ENCODE measurements at places on chromosomes 1 and 21.
A peak's percentile ranks its signal among the peaks of the same experiment; 100 is the strongest.

GRCh38 chr1:87787551-87787950, 458.9 kb downstream of the LMO4 start:
- DNase-seq: no peak

- no peak for DNase-seq
Observed at GRCh38 chr1:157286646-157287420, 148.6 kb upstream of the ETV3 start.

DNA sequence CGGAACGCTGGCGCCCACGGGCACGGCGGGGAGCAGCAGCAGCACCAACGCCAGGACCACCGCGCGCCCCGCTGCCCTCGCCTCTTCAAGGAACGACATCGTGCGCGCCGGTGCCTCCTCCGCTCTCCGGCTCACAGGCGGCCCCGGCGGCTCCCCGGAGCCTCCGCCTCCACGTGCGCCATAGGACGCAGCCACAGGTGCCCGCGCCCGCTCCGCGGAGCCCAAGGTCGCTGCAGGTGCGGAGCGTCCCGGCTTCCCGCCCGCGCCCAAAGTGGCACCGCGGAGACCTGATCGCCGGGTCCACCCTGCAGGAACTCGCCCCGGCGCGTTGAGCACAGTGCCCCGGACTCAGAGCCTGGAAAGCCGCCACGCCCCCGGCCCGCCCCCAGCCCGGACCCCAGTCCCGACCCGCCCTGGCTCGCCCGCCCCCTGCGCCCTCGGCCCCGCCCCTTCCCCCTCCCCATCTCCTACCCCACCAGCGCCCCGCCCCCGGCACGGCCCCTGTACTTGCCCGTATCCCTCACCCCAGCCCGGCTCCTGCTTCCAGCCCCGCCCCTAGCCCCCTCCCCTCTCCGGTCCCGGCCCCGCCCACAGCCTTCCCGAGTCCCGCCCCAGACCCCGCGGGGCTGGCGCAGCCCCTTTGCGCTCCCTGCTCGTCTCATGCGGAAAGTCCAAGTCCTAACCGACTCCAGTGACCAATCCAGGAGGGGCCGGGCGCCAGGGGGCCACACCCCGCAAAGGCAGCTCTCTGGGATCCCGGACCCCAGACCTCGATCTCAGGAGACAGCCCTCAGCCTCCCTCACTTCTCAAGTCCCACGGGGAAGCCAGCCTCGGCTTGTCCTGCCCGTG, at the start of gene MEGF6:
Gene MEGF6, minus strand, starts transcription at position 339 of the 850 bp plus-strand sequence. Its CDS starts 240 bp downstream, at position 99.
- peak; percentile 71 for DNase-seq

GRCh38 chr21:17371450-17371849, 141.4 kb upstream of the CXADR start:
- DNase-seq: peak; percentile 92

DNA sequence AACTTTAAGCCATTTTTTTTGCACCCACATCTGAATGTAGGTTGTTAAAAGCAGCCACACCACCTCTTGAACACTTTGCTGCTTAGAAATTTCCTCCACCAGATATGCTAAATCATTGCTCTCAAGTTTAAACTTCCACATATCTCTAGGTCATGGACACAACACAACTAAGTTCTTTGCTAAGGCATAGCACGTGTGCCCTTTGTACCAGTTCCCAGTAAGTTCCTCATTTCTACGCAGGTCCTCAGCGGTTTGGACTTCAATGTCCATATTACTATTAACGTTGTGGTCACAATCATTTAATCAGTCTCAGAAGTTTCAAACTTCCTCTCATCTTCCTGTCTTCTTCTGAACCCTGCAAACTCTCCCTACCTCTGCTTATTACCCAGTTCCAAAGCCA, 661.6 kb upstream of the PKN2 start:
- DNase-seq: no peak

- no peak for DNase-seq
Observed at GRCh38 chr1:218049641-218050040, 235.5 kb upstream of the RRP15 start.

- no peak for DNase-seq
Observed at GRCh38 chr1:14869187-14869586, 270.7 kb downstream of the KAZN start.

GRCh38 chr1:154186852-154187501, 4.9 kb downstream of the TPM3 start:
- DNase-seq: no peak

GRCh38 chr1:15412175-15412800, 2.6 kb downstream of the EFHD2 start:
- DNase-seq: peak; percentile 67

- DNase-seq: no peak
Observed at GRCh38 chr1:203089651-203090045, 3.8 kb upstream of the MYOG start.

- peak; percentile 43 for DNase-seq
Observed at GRCh38 chr1:233668725-233669294, 54.9 kb downstream of the KCNK1 start.

DNA sequence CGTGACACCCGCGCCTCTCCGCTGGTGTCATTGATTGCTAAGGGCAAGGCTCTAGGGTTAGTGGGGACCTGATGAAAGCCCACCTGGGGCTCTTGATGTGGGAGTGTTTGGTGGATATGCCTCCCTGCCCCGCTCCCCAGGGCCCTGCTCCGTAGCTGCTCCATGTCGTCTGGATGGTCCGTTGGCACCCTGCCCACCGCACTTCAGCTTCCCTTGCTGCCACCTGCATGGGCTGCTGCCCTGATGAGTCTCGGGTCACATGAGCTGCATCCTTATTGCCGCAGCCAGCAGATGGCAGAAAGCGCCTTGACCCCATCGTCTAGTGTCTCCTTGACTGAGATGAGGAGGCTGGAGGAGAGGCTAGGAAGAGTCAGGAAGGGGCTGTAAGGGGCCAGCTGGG, 439.4 kb downstream of the CAMTA1 start:
- no peak for DNase-seq

DNA sequence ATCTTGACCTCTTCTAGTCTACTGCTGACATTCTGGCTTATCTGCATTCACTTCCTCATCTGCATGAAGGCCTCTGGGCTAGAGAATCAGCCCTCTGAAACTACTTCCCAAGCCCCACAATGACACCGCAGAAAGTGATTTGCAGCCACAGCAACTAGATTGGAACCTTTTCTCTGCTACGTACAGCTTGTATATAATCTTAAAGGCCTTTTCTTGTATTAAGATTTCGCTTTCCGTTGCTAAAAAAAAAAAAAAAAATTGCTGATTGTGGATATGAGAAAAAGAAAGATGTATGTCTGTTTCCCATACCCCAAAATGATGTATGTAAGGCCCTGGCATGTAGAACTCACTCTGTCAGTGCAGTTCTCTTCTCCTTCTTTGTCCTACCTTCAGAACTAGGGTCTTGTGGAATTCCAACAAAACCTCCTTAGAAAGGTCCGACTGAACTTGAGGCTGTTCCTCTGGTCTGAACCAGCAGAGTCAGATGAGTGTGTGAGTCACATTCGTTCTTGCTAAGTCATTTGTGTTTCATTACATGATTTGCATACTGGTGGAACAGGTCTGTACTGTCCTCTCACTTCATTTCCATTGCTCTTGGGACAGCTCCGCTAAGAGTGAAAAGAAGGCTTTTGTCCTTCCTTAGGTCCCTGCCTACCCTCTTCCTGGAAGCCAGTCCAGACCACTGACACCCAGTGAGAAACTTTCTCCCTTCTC, 62.7 kb downstream of the PLPP3 start:
- peak; percentile 96 for DNase-seq

- DNase-seq: no peak
Observed at GRCh38 chr1:196684476-196684875, 32.6 kb downstream of the CFH start.

- no peak for DNase-seq
Observed at GRCh38 chr1:41754540-41754939, 164.2 kb downstream of the HIVEP3 start.

DNA sequence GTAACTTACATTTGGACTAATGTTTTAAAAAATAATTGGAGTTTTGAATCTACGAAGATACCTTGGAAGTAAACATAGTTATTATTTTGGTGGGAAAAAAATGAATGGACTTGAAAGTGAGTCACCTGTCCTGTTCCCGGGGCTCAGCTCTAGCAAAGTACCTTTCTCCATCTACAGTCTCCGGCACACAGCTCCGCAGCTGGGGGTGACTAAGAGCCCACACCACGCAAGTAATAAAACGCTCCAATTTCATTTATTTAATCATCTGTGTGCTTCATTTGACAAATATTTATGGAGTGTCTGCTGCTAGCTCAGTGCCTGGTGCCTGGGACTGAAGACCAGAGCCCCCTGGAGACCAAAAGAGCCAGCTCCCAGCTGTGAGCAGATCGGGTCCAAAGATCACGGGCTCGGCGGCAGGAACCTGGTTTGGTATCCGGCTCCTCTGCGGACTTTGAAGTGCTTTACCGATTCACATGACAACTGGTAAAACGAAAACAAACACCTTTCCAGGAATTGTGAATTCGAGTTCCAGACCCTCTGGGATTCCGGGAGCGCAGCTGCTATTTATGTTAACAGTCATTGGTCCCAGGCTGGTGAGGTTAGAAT, 1.7 kb upstream of the RIPK4 start:
- peak; percentile 28 for DNase-seq

GRCh38 chr1:154725865-154726264, 117.9 kb upstream of the ADAR start:
- DNase-seq: no peak

GRCh38 chr21:37335053-37335452, 31.5 kb upstream of the DYRK1A start:
- no peak for DNase-seq

DNA sequence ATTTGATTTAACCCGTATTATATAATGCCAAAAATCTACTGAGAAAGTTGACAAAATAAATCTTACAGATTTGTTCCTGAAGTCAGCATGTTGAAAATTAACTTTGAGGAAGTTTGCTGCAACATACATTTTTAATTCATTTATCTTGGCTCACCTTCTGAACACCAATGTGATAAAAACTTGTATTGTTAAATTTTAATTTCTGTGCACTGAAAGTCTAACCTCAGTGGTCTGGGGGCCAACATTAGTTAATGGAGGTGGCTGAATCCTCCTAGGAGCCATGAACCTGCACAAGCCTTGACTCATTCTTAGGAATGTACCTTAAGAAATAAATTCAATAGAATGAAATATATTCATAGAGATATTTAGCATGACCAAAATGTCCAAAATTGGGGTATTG, 95.3 kb downstream of the ADSS2 start:
- DNase-seq: no peak

DNA sequence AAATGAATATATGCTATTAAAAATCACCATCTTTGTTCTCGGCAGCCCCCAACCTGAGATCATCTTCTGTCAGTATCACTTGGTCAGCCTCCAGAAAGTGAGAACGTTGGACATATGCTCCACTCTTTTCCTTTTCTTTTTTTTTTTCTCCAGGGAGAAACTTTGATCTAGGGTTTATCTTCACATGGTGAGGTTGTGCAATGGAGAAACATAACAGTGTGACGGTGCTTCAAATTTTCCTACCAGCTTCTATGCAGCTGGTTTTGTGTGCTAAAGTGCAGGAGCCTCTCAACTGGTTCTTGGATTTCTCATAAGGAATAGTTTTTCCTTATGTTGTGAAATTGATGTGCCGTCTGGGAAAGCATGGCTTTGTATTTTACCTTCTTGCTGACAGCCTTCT, 1202.9 kb downstream of the NCAM2 start:
- DNase-seq: no peak

Data from PC-9 (cell line).